Hematopoietic multipotent progenitor cell treated with erythropoietin and hydrocortisone succinate and interleukin-3 and kit ligand, for 8 days (in vitro differentiated cells): ENCODE measurements at places on chromosomes 5 and 9.

DNA sequence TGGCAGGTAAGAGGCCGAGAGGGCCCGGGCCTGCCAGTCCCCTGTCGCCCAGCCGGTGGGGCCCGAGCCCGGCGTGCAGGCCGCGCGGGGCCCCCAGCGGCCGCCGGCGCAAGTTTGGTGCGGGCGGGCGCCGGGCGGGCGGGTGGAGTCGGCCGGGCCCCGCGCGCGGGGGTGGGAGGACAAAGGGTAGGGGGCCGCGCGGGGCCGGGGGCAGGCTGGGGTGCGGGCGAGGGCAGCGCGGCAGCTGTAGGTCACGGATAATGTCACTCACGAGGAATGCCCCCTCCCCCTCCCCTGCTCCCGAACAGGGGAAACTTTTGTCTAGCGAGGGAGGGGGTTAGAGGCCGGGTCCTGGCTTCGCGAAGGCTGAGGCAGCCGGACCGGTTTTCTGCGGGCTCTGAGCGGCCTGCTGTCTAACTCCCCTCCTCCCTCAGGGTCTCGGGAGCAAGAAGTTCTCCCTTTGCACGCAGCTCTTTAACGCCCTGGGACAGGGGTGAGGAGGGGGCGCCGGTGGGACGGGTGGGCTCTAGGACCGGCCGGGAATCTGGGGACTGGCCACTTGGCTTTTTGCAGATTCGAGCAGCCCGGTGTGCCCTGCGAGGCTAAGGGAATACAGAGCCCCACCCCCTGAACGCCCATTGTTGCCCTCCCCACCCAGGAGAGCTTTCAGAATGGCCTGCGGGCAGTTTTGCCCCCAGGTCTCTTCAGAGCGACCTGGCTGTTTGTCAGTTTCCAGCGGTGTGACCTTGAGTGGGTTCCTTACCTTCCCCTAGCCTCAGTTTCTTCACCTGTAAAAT is 21.3 kb upstream of the NDST1 start:
- DNase-seq = peak; percentile 23

- peak; percentile 72 for DNase-seq
Measured at GRCh38 chr5:177507165-177507564, 2.5 kb downstream of the DOK3 start.

- no peak for DNase-seq
Measured at GRCh38 chr5:173329491-173330337, 1.5 kb upstream of the STC2 start.

DNA sequence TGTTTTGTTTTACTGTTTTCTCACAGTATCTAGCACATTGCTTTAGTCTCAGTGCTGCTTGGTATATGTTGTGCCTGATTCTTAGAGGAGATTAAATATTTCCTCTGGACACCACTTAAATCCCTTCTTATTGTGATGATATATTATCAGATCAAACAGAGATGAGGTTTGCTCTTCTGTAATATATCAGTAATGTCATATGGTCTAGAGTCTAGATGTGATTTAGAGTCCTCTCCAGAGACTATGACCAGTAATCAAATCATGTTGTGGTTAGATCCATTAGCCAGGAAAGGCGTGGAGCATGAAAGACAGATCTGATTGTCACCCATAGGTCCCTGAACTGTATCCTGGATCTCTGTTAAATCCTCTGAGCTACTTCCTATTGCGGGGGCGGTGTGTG is 24.4 kb downstream of the CAMK4 start:
- no peak for DNase-seq

GRCh38 chr9:86763791-86764190 is 183.5 kb downstream of the GAS1 start:
- DNase-seq = no peak

DNA sequence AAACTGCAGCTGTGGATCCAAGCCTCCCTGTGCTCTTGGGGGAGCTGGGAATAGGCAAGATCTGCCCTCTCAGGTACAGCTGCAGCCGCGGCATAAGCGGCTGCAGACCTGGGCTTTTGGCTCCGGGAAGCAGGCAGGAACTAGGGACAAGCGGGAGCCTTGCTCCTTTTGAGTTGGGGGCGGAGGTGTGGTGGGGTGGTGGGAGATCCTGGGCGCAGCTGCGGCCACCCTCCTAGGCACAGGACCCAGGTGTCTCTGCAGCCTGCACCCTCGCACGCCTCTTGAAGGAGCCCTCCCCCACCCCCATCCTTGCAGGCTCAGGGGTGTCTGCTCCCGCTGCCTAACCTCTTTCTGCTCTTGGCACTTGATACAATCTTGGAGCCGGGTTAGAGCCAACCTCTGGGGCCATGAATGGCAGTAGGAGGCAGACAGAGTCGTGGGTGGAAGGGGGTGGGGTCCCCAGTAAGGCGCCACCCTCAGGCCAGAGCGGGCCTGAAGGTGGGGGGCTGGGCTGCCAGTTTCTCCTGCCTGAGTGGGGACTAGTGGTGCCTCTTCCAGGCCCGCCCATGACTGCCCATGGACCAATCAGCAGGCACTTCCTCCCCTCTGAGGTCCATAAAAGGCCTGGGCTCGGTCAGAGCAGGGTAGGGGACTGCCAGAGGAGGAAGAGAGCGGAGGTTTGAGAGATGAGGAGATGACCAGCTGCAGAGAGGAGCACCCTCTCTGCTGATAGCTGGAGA is 267.6 kb upstream of the TNC start:
- no peak for DNase-seq

- no peak for DNase-seq
Measured at GRCh38 chr5:159102311-159102934, 2.7 kb upstream of the EBF1 start.

GRCh38 chr5:172410662-172411483 is 43.5 kb downstream of the SH3PXD2B start:
- DNase-seq = no peak

GRCh38 chr5:145968970-145969713 is 32.8 kb downstream of the SH3RF2 start:
- no peak for DNase-seq

- DNase-seq = no peak
Measured at GRCh38 chr9:114370968-114371320, 16.8 kb downstream of the AKNA start.

- no peak for DNase-seq
Measured at GRCh38 chr9:77210116-77210515, 32.8 kb downstream of the VPS13A start.

GRCh38 chr5:14295610-14296009 is 152.5 kb downstream of the TRIO start:
- DNase-seq = no peak

DNA sequence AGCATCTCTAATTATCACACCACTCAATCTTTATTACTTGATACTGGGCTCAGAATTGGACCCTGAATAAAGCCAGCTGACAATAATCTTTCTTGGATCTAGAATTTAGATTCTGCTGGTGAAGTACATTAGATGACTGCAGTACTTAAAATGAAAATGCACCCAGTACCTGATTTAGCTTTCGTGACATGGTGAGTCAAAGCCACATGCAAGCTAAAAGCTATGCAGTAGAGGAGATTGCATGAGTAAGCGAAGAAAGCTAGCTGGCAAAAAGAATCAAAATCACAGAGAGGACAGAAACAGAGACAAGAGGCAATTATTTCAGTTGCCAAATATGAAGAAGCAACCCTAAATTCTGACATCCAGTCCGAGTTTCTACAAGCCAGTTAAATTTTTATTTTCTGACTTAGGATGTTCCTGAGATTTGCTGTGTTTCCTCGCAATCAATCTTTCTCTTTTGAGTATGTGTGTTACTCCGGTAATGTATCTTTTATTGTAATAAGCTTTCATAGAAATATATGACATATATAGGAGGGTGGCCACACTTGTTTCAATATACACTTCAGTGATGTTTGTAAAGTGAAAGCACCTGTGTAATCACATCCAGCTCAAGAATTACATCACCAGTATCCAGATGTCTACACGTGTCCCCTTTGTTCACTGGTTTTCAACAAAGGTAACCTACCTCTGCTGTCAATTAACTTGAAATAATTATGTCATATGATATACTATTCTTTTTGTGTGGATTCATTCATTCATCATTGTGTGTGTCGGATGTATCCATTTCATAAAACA is 101.7 kb downstream of the CDH18 start:
- DNase-seq = no peak

GRCh38 chr5:6950250-6950649 is 237.0 kb downstream of the TENT4A start:
- DNase-seq = no peak

DNA sequence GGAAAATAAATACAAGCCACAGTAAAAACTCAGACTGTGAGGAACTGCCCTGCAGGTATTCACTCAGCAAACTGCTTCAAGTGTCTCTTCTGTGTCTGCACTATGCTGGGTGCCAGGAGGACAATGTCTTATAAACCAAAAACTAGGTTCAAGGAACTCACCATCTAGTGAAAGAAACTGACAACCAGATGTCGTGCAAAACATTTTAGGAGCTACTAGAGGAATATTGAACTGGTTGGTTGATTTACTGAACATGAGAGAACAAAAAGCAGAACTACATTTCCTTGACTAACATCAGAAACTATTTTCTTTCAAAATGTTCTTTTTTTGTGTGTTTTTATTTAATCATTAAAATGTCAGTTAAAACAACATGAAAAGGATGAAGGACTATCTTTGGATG is 35.2 kb downstream of the ZNF366 start:
- DNase-seq = no peak

GRCh38 chr5:129399069-129399468 is 61.0 kb upstream of the ADAMTS19 start:
- no peak for DNase-seq

DNA sequence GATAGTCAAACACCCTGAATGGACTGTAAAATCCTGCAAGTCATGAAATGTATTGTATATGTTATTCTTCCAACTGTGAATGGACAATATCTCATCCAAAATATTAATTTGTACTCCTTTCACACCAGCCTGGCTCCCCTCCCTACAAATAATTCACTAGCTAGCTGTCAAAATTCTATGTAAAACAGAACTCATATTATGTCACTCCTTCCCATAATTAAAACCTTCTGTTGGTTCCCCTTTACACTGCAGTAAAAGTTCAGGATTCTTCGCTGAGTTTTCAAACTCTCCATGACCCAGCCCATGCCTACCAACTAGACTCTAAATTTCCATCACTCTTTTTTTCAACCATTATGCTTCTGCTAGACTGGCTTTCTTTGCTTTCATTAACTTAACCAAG is 857.1 kb downstream of the TAF11L14 start:
- DNase-seq = no peak

DNA sequence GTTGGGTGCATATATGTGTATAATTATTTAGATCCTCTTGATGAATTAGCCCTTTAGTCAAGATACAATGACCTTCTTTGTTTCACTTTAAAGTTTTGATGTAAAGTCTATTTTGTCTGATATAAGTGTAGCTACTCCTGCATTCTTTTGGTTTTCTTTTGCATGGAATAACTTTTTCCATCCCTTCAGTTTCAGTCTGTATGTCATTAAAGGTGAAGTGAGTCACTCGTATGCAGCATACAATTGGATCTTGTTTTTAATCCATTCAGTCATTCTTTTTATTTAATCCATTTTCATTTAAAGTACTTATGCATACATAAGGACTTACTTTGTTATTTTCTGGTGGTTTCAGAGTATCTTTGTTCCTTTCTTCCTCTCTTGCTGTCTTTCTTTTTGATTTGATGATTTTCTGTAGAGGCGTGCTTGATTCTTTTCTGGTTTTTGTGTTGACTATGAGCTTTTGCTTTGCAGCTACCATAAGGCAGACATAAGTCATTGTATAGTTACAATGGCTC is 36.3 kb upstream of the FAM120A start:
- DNase-seq = no peak

- peak; percentile 97 for DNase-seq
Measured at GRCh38 chr5:149959406-149960236, 937 bp upstream of the SLC26A2 start.

GRCh38 chr5:1329111-1329579 is 15.8 kb downstream of the CLPTM1L start:
- DNase-seq = no peak

- DNase-seq = no peak
Measured at GRCh38 chr5:72478276-72478675, 28.9 kb downstream of the ZNF366 start.

DNA sequence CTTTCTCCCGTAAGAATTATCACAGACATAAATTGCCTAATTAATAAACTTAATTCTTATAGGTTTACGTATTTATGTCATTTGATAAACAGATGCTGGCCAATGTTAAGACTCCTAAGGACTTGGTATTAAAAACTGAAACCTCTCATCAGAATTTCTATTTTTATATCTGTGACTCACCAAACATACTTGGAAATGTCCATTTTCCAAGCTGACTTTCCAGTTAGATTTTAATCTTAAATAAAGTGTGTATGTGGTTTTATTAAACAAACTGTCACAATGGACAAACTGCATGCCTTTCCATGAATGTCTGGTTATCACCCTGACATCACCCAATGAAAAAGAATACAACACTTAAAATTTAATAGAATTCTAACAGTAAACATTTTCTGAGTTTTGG is 12.6 kb upstream of the COL23A1 start:
- no peak for DNase-seq

DNA sequence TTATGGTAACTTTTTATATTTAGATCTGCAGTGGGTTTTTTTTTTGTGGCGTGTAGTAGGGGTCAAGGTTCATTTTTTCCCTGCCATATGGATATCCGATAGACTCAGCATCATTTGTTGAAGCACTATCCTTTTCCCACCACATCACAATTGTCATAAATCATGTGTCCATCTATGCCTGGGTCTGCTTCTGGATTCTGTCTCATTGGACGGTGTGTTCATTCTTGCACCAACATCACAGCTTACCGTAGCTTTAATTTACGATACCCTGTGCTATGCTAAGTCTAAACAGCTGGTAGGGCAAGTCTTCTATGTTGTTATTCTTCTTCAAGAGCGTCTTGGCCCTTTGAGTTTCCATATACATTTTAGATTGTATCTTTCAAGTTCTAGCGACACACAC is 175.0 kb downstream of the RGS3 start:
- no peak for DNase-seq

DNA sequence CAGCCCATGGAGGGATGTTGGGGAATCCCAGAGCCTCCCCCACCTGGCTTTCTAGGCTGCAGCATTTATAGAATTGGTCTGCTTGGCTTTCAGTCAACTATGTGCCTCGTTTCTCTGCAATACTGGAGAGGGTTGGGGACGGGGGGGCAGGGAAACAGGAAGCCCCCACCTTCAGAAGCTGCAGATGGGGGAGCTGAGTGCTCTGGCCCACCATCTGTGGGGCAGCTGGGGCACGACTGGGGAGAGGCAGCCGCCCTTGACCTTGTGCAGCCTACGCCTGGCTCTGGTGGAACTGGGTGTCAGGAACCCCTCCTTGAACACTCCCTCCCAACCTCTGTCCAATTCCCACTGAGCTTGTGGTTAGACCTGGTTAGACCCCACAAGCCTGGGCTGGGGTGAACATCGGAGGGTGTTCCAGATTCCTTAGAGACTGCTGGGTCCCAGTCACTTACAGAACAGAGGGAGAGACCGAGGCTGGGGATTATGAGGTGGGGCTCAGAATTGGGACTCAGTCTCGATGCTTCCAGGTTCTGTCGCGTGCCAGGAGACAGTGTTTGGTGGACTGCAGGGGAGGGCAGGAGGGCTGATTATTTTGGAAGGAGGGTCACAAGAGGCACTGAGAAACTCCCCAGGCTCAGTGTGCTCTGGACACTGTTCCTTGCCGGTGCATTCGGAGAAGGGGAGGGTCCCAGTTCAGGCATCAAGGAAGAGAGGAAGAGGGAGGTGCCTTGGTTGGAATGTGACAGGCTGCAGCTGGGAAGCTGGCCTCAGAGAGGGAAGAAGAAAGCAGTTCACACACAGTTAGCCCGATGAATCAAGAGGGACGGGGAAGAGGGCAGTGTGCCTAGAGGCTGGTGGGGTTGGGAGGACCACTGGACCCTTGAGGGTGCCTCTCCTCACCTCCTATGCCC is 25.6 kb downstream of the COL27A1 start:
- DNase-seq = no peak
